Dermis microvascular lymphatic vessel endothelial cell (primary cell): ENCODE measurements at places on chromosomes 12 and 14. TPM values are rescaled to one million over a fixed set of nuclear protein-coding genes. Genes with fewer than 3 reads are reported as not detected.

The KERA gene
- not detected in 2 replicates for total RNA-seq

The DBX2 gene
- not detected in 2 replicates for total RNA-seq

DNA sequence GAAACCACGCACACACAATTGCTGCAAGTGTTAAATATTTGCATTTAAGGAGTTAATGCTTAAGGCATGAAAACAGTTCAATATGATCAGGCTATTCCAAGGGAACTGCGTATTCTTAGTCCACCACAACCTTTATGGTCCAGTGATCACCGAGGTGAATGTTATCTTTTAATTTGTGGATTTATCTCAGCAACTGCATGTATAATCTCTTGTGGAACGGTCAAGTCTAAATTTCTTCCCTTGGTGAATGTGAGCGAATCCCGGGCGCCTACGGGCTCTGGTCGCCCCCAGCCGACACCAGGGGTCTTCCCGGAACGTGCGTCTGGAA is 999 bp upstream of the AK7 start:
- DNase-seq, result no peak

The MYF5 gene
- not detected in 2 replicates for total RNA-seq

The HOXC10 gene
- total RNA-seq, result not detected in 2 replicates

DNA sequence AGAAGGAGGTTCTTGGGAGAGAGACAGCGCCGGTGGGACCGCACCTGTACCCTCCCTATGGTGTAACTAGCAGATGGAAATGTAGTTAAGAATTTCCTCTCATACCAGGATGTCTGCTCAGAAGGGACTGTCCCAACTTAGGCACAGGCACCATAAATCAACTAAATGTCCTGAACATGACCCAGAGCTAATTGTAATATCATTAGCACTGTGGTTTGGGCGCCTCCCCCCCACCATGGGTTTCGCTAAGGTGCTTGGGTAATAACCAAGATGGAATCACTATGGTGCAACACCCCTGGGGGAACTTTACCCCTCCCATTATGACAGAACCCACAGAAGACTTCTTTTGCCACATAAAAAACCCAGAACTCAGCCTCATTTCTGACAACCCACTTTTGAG is 15.9 kb downstream of the ZNF641 start:
- DNase-seq, result no peak

DNA sequence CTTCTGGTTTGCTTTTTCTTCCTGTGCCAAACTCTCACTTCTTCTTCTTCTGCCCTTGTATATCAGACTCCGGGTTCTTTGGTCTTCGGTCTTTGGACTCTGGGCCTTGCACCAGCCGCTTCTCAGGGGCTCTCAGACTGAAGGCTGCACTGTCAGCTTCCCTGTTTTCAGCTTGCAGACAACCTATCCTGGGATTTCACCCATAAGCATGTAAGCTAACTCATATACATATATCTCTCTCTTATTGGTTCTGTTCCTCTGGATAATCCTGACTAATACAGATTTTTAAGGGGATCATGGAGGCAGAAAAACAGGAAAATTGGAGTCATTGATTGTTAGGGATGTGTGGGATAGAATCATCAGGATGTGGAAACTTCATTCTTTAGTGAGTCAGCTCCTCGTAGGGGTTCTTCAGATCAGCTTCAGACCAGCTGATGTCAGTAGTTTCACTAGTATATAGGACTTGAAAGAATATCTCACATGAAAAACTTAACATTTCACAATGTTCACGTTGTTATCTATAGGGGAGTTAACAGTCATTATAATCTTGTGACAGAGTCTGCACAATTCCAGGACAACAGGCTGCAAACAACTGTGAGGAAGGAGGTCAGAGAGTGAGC is 102.9 kb downstream of the RASSF9 start:
- DNase-seq, result peak; percentile 71

DNA sequence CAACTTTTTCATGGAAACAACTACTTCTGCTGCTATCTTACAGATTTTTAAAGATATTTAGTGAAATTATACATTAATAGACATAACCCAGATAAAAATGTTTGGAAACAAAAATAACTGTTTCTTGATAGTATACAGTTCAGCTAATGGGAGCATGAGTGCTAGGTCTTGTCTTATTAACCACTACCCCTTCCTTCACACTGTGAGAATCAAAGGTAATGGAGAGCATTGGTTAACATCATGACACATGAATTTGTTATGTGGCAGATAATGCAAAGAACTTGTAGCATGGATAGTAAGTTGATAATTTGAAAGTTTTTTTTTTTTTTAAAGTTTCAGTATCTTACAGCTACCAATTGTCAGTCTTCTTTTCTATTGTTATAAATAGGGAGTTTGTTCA is 44.2 kb downstream of the CCDC91 start:
- DNase-seq, result no peak

The CCDC88C gene
- 12.8 and 14.2 TPM in 2 replicates for total RNA-seq

- DNase-seq, result peak; percentile 64
Measured at GRCh38 chr12:6367065-6367968, 8.0 kb downstream of the SCNN1A start.

DNA sequence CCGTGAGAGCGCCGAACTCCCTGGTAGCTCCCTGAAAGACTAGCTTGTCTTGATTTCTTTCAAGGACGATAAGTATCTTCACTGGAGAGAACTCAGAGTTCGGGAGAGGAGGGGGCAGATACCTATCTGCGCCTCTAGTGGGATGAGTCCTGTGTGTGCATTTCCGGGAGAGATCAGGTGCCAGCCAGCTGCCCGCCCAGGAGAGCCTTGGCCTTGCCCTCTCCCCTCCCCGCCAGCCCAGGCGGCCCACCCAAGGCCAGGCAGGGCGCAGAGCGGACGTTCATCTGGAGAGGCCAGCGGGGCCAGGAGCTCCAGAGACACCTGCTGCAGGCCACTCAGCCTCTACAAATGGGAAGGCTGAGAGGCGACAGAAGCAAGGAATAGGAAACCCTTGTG is 1.0 kb downstream of the CD9 start:
- peak; percentile 57 for DNase-seq

The HOXC4 gene
- total RNA-seq, result not detected in 2 replicates

DNA sequence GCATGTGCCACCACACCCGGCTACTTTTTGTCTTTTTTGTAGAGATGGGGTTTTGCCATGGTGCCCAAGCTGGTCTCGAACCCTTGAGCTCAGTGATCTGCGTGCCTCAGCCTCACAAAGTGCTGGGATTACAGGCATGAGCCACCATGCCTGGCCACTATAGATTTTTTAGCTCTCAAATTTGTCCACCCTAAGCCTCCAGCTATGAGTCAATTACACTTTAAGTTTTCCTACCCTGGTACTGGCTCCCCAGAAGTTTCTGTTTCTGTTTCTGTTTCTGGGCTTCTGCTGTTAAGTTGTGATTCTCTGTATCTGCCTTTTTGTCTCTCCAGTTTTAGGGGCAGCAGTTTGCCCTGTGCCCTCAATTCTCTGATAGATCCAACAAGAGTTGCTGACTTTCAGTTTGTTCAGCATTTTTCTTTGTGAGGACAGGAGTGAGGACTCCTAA is 4.4 kb upstream of the TINF2 start:
- no peak for DNase-seq

DNA sequence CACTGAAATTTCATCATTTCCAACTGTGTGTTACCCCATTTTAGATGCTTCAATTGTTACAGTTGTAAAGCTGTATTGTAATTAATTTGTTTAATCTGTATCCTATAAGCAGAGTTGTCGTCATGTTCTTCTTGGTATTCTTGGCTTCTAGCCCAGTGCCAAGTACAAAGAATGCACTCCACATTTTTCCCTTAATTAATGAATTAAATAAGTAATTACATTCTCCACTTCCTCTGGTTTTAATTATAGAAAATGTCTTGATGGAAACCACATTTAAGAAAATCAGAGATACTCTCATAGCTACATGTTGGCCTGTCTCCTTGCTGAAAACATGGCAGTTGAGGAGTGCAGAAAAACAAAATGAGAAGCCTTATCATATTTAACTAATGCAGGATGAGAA is 746 bp downstream of the DNAI7 start:
- no peak for DNase-seq

The CYP46A1 gene
- 0.13 TPM in 2 replicates for total RNA-seq

DNA sequence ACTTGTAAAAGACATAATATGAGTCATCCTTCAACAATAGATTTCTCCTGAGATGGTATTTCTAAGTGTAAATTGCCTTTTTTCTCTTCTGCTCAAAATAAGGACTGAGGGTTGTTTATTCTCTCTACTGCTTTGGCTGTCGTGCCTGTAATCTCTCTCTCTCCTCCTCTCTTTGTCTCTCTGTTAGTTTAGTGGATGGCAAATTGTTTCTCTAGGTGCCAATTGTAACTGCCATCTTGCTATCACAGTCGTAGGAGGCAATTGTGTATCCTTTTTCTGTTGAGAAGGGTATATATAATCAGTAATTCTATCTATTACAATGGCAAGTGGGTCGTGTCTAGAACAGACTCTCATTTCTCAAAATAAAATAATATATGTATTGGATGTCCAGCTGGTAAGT is 545.0 kb upstream of the FBXO33 start:
- DNase-seq, result no peak

DNA sequence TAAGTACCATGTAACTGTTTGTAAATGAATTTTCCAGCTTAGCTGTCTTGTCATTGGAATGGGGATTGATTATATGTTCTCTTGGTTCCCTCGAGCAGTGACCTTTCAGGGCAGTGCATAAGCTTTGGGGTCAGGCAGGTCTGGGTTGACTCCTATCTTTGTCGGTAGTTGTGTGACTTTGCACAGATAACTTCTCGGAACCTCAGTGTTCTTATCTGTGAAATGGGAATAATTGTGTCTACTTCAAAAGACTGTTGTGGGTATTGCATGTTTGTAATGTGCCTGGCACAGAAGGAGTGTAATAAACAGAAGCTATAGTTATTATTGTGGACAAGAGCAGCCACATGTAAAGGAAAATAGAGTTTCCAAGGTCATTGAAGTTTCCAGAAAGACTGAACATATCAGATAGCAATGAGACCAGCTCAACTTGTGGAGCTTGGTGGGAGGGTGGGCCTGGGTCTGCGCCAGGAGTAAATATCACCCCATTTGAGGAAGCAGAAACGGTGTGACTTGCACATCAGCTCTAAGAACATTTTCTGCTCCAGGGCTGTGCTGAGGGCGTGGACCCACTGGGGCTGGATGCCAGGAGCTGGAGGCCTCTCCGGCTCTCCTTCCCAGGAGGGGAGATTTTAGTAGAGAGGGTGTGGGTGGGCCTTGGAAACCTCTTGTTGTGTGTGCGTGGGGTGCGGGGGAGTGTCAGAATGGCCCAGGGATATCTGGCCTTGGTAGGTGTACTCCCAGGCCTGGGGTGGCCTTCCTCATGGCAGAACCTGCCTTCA is 19.7 kb downstream of the FOS start:
- DNase-seq, result no peak

GRCh38 chr12:55626154-55626553 is 10.5 kb upstream of the OR10P1 start:
- no peak for DNase-seq

GRCh38 chr12:19689801-19690472 is 250.6 kb downstream of the AEBP2 start:
- no peak for DNase-seq

The CD163L1 gene
- total RNA-seq, result 16.0 and 23.6 TPM in 2 replicates

DNA sequence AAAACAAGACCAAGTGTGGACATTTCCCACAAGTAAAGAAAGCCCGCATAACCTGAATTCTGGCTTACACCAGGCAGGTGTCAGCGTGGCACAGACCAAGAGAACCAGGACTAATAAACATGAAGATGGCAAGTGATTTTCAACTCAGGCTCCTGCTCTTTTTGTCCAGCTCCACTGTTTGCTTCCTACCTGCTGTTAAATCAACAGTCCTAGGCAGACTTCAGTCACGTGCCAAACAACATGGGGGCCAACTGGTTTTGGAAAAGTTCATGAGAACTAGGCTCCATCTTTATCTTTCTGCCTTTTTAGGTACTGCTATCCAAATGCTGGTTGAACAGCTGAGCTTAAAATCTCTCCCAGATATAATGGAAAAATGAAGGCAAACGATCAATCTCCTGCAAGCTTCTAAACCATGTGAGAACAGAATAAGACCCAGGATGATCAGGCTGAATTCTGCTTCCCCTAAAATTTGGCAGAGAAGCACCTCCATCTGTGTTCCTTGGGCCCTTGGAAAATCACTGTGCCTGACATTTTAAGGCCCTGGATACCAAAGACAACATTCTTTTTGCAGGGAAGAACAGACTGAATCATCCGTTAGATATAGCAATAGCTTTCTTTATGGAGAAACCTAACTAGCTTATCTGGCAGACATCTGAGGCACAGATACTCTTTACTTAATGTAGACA is 215.6 kb upstream of the USP15 start:
- no peak for DNase-seq

DNA sequence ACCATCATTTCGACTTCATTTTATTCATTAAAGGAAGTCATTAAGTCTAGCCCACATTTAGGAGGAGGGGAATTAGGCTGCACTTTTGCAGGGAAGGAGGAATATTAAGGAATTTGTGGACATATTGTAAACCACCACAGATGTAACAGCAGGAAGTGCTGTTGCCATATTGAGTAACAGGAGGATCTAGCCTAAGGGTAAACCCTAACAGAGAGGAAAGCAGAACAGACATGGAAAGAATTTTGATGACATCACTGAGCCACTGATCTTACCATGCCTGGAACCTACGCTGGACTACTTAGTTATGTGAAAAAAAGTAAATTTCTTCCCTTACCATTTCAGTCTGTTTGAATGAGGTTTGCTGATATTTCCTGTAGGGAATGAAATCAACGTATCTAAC is 100.7 kb upstream of the ATF7IP start:
- DNase-seq, result no peak

DNA sequence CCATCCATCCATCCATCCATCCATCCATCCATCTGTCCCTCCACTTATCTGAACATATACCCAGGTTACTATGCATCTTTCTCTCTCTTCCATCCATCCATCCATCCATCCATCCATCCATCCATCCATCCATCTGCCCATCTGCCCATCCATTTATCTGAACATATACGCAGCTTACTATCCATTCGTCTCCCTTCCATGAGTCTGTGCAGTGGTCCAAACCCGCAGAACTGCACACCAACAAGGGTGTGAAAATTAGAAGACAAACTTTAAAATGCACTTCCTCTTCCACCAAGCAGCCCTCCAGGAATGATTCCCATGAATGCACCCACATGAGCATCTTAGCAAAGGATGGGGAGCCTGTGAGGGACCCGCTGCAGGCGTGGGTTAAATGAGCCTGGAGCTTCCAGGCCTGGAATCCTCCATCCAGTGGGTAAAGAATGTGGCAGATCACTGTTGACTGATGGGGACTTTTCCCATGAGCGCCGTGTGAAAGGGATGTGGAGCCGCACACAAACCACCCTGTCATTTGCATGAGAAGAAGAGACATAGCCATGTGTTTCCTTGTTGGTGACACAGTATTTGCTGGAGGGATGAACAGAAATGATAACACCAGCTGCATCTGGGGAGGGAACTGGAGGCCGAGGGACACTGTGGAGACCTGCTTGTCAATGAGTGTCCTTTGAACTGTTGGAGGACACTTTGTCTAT is 376.6 kb downstream of the ADGRD1 start:
- no peak for DNase-seq

The ANKRD33 gene
- total RNA-seq, result 0.13 and 0.26 TPM in 2 replicates

- no peak for DNase-seq
Measured at GRCh38 chr12:115210533-115211252, 526.7 kb upstream of the TBX3 start.

GRCh38 chr14:81625343-81625742 is 91.7 kb upstream of the SEL1L start:
- peak; percentile 1 for DNase-seq

The TROAP gene
- 5.1 and 9.6 TPM in 2 replicates for total RNA-seq

The PLEKHH1 gene
- 0.13 TPM in 2 replicates for total RNA-seq

The RFLNA gene
- under 0.01 TPM in 2 replicates for total RNA-seq

The COA8 gene
- 14.3 and 24.0 TPM in 2 replicates for total RNA-seq
